ENCODE measurements at places on chromosomes 6 and 20.

- DNase-seq = no peak
Measured at GRCh38 chr6:12097791-12098190, 85.7 kb downstream of the HIVEP1 start.

- DNase-seq = no peak
Measured at GRCh38 chr6:35663447-35664235, 25.1 kb downstream of the FKBP5 start.

DNA sequence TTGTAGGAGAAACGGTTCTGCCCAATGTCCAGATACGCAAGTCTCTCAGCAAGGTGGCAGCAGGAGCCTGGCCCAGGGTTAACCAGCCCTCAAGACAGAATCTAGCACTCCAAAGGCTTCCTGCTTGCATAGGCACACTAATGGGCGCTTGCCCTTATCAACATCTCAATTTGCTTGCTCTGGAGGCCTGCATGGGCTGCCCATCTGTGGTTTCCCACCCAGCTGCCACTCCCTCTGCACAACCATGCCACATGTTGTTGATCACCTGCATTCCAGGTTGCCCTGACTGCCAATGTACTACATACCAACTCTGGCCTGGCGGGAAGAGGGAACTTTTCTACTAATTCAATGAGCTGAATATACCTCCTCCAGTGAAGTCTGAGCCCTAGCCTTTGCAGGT, 74.6 kb downstream of the ATG5 start:
- no peak for DNase-seq

- DNase-seq = no peak
Measured at GRCh38 chr6:6193221-6193745, 127.2 kb downstream of the F13A1 start.

- DNase-seq = no peak
Measured at GRCh38 chr20:47359530-47360296, 3.2 kb upstream of the ZMYND8 start.

- no peak for DNase-seq
Measured at GRCh38 chr20:57866250-57867106, 156.7 kb upstream of the PMEPA1 start.

GRCh38 chr6:26552640-26553188, 14.5 kb downstream of the HMGN4 start:
- DNase-seq = no peak
